Large intestine (tissue), 12 donors: ENCODE measurements at places on chromosomes 3 and 15.

GRCh38 chr3:35643495-35643894 lies 4.2 kb downstream of the ARPP21 start:
- no peak for DNase-seq

DNA sequence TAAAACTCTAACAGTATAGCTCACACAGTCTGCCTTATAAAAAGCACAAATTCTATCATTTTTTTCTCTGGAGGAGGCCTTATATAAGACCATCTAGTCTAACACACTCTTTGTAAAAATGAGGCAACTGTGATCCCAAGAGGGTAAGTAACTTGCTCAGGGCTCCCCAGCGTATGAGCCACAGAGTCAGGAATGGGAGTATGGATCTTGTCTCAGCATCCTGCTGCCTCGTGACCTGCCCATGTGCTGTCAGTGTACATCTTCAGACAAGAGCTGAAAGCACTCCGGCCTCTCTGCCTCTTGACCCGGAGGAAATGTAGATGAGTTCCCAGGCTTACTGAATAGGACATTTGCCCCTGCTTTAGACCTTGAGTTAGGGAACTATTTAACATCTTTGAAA lies 28.4 kb upstream of the MEF2A start:
- no peak for DNase-seq

- no peak for DNase-seq
Measured at GRCh38 chr3:179438841-179439240, 12.4 kb downstream of the GNB4 start.

- no peak for DNase-seq
Measured at GRCh38 chr3:10396083-10396482, 75.2 kb upstream of the SEC13 start.

DNA sequence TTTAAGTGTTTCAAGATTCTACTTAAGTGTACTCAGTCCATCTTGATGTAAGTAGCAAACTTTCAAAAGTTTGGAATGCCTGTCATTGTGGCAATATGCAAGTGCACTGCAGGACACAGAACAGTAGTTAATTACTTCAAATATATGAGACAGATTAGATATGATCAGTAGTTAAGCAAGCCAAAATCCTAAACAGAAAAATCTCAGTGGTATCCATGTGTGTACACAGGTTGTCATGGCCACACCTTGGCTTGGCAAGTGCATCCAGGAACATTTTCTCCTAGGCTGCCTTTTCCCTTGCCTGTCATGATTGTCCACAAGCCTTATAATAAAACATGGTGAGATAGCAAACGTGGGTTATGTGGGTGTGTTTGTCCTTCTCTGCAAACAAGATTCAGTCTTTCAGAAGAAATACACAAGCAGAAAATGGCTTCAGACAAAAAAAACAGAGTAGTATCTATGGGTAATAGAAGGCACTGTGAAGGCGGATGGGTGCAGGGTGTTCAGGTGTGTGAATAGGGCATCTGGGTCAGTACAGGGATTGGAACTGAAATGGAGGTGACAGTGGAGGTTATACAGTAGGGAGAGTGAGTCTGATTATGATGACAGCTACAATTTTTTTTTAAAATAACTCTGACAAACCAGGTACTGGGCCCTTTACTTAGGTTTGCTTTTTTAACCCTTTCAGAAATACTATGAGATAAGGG lies 229.0 kb upstream of the LRIG1 start:
- DNase-seq = no peak

- DNase-seq = no peak
Measured at GRCh38 chr3:53989946-53990345, 98.3 kb upstream of the SELENOK start.

DNA sequence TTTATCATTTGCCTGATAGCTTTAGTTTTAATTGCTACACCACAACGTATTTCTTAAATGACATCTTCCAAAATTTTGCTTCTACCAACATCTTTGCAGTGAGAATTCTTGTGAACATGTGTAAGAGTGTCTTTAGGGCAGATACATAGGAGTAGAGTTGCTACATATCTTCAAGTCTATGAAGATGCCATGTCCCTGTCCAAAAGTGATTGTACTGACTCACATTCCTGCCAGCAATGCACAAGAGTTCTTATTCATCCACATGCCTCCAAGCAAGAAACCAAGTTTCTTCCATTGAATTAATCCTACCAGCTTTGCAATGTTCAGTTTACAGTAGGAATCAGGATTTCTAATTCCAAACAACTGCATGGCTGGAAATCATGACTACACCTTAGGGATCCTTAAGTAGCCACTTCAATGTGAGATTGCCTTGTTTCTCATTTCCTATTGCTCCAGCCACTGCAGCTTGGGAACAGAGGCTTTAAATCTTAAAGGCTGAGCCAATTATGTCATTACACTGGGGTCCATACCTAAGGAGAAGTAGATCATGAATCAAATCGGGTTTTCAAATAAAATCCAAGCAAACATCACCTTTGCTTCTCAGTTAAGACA lies 44.5 kb downstream of the BCL2L10 start:
- no peak for DNase-seq

DNA sequence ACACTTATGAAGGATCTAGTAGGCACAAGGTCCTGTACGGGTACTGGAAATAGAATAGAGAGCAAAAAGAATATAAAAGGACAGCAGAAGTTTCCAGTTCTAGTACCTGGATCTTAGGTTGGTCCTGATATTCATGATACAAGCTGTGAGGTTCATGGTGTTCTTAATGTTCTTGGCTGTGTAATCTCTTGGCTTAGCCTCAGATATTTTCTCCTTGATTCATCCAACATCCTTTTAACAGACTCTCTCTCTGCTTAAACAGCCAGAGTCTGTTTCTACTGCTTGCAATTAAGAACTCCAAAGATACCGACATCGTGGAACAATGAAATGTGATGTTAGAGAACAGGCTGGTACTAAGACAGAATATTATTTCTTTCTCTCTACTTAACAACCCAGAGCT lies 49.9 kb downstream of the CNTN3 start:
- DNase-seq = no peak

DNA sequence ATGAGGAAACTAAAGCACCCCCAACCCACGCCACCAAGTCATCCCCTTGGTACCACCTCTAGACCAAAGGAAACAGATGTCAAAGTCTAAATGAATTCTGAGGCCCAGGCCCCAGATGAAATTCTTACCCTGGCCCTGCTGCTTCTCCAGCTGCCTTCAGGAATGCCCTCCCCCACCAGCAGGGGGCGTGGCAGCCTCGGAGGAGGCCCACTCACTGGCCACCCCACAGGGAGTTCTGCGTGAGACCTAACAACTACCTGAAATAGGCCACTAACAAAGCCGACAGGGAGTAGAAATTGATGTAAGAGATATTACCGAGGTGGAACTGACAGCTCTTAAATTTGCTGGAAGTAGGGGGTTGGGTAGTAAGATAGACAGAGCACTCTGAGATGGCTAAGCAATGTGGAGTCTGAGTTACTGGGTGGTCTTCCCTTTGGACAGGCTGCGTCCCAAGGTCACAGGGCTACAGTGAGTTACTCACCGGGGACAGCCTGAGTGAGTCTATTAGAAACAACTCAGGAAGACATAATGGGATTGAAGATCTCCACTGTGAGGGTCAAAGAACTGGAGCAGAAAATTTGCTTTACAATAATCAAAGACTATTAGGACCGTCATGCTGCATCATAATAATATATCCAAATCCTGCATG lies 240.7 kb downstream of the SHOX2 start:
- no peak for DNase-seq

GRCh38 chr3:171772427-171773056 lies 37.7 kb downstream of the PLD1 start:
- no peak for DNase-seq

- peak; percentile 63 for DNase-seq
Measured at GRCh38 chr3:56988458-56989168, 71.9 kb upstream of the SPATA12 start.

DNA sequence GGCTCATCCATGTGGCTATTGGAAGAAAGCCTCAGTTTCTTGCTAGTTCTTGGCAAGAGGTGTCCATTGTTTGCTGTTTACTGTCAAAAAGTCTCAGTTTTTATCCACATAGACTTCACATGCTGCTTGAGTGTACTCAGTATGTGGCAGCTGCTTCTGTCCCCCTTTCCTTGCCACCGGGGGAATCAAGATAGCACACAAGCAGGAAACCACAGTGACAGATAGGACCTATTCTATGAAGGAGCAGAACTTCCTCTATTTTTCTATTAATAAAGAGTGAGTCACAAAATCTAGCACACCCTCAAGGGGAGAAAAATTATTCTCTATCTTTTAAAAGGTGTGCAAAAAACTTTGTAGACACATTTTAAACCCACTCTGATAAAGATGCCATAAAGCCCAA lies 121.4 kb upstream of the GMNC start:
- no peak for DNase-seq

DNA sequence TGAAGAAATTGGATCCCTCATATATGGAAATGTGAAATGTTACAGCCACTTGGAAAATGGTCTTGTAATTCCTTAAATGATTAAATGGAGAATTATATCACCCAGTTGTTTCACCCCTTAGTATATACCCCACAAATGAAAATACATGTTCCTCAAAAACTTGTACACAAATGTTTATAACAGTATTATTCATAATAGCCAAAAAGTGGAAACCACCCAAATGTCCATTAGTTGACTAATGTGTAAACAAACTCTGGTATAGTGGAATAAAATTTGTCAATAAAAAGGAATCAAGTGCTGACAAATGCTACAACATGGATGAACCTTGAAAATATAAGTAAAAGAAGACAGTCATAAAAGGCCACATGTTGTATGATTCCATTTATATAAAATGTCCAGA lies 12.5 kb downstream of the FAM162A start:
- no peak for DNase-seq

DNA sequence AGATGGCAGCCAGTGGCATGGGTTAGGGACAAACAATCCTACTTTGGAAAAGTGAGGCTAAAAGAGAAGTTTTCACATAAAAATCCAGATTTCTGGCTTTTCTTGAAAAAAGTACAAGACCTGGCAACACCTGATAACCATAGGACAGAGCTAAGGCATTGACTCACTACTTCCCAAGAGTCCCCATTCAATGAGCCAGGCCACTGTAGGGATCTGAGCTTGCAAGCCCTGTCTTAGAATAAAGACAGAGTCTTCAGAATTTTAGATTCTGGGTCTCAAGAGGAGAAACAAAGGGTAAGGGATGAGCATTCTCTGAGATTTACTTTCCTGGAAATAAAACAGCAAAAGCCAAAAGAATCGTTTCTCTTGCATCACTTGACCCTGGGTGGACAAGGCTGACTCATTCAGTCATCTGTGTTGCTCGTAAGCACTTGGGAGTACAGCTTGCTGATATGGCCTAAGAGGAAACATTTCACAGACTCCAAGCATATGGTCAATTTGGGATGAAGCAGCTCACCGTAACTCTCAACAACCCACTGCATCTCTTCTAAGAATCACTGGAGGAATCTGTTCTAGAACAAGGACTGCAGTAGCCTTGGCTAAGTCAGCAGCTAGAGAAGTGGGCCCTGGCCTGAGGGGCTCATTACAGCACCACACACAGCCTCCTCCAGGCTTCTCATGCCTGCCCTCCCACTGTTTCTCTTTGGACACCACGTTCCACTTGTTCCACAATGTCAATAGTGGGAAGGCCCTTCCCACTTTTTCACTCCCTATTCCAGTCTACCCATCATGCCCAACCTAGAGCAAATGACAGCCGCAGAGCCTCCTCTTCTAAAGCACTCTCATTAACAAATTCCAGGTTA lies 86.2 kb downstream of the RFTN1 start:
- no peak for DNase-seq

- no peak for DNase-seq
Measured at GRCh38 chr3:181265750-181266333, 276.3 kb upstream of the DNAJC19 start.

GRCh38 chr3:83048556-83048955 lies 1287.1 kb upstream of the GBE1 start:
- no peak for DNase-seq

DNA sequence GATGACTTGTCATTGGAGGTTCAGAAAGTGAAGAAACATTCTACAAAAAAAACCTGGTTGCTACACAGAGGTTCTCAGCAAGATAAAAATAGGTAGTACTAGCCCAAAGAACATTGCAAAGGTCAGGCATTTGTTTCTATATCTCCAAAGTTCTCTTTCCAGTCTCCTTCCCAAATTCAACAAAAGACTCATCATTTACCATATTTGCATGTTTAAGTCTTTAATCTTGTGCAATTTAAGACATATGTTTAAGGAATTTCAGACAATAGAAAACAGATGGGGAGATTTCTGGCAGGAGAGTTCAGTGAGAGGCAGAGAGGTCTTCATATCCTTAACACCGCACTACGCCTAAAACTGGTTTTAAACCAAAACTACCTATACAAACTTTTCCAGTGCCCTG lies 173.8 kb upstream of the THBS1 start:
- DNase-seq = no peak

DNA sequence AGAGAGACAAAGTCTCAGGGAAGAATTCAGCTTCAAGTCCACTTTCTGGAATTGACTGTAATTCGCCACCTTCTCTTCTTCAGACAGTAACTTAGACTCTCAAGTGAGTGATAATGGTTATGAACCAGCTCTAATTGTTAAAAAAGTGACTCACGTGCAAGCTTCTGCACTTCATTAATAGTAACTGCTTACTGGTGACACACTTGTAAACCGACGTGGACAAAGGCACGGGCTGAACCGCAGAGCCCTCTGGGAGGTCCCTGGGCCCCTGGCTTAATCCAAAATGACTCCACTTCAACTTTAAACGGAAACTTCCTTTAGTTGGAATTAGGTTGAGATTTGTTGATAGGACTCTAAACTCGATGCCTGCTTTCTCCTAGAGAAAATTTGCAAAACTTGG lies 17.0 kb downstream of the MUC4 start:
- DNase-seq = no peak

DNA sequence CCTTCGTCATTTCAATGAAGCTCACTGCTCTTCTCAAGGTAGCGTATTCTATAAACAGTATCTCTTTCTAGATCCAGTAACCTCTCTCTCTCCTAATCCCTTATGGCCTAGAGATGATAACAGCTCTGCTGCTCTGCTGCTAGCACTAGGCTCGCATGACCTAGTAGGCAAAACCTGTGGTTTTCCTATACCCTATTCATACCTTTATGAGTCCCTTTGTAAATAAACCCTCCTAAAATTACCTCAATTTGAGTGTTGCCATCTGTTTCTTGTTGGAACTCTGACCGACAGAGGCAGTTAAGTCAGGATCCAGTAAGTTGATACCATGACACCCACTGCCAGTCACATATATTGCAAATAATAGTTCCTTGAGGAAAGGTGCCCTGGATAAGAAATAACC lies 7.3 kb downstream of the CCDC14 start:
- no peak for DNase-seq

DNA sequence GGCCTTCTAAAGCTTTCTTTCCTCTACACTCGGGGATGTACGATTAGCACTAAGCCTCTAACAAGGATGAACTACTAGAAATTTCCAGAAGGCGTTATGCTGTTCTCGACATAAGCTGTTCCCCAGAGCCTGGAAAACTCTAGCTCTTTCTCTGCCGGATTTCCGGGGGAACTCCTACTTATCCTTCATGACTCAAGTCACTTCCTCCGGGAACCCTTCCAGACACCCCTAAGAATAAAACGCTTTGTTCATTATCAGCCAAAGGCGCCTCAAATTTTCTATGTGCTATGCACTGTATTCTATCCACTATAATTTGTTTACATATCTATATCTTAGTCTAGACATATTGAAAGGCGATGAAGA lies 455 bp upstream of the SNAP23 start:
- DNase-seq = no peak

GRCh38 chr15:63337046-63337445 lies 44.6 kb downstream of the CA12 start:
- DNase-seq = no peak

- no peak for DNase-seq
Measured at GRCh38 chr3:13887495-13888300, 7.8 kb upstream of the WNT7A start.
